ENCODE measurements at places on chromosomes 3 and 15.

DNA sequence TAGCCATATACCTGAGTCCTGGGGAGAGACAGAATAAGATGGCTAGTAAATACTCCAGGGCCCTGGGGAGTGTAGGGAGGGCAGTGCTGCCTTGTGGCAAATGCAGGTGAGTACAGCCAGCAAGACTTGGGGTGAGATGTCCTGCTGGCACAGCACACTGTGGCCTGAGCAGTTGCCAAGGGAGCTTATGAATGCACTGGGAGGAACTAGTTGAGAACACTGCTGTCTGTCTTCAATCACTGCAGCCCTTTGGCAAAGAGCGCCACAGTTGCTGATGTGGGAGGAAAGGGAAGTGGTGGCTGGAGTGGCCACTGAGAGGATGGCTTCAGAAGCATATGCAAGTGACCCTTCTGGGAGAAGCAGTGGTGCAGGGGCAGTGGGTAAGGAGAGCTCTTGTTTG is 264.6 kb downstream of the RORA start:
- no peak for DNase-seq

- DNase-seq: no peak
Measured at GRCh38 chr3:79424811-79425210, 343.0 kb downstream of the ROBO1 start.

GRCh38 chr3:31565288-31565687 is 32.6 kb downstream of the STT3B start:
- no peak for DNase-seq

GRCh38 chr15:68372291-68372811 is 59.6 kb downstream of the ITGA11 start:
- no peak for DNase-seq

DNA sequence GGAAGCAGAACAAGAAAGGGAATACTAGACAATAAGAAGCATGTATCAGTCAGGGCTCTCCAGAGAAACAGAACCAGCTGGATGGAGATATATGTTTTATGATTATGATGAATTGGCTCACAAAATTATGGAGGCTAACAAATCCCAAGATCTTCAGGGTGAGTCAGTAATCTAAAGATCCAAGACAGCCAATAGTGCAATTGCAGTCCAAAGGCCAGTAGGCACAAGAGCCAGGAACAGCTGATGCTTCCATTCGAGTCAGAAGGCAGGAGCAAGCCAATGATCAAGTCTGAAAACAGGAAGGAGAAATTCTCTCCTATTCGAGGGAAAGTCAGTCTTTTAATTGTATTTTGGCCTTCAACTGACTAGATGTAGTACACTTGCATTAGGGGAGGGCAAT is 164.9 kb upstream of the ST8SIA2 start:
- no peak for DNase-seq

- DNase-seq: no peak
Measured at GRCh38 chr15:80585544-80586018, 109.5 kb upstream of the ABHD17C start.

DNA sequence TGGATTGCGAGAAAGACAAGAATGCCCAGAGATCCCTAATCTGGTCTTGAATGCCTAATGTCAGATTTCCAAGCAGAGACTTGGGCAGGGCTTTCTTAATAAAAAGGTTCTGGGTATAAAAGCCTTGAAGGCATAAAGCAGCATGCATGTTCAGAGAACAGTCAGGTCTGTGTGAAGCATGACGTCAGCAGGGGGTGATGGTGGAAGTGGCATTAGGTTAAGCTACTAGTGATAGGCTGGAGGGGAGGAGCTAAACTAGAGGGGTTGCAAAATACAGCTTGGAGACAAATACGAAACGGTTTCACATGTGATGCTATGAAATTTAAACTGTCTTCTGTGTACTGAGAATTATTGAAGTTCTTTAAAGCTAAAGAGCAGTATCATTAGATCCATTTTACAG is 125.6 kb downstream of the VPS8 start:
- no peak for DNase-seq

GRCh38 chr3:190886945-190887344 is 24.5 kb upstream of the GMNC start:
- DNase-seq: no peak

DNA sequence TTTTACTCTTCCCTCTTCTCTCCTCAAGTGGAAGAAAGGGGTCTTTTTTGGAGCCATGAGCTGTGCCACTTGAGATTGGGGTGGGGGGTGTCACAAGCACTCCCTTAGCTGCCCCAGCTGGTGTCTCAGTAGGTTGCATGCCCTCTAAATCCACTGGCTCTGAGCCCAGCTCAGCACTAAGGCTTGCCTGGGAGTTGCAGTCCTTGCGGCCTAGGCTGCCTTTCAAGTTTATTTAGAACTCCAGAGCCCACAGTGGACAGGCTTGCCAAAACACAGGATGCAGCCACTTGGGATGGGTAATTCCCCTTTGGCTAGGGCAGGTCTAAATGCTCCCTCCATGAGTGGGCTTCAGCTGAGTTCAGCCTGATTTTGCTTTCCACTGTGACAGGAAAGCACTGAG is 24.7 kb downstream of the C3orf20 start:
- no peak for DNase-seq

GRCh38 chr15:71060983-71061382 is 54.3 kb upstream of the THSD4 start:
- no peak for DNase-seq

DNA sequence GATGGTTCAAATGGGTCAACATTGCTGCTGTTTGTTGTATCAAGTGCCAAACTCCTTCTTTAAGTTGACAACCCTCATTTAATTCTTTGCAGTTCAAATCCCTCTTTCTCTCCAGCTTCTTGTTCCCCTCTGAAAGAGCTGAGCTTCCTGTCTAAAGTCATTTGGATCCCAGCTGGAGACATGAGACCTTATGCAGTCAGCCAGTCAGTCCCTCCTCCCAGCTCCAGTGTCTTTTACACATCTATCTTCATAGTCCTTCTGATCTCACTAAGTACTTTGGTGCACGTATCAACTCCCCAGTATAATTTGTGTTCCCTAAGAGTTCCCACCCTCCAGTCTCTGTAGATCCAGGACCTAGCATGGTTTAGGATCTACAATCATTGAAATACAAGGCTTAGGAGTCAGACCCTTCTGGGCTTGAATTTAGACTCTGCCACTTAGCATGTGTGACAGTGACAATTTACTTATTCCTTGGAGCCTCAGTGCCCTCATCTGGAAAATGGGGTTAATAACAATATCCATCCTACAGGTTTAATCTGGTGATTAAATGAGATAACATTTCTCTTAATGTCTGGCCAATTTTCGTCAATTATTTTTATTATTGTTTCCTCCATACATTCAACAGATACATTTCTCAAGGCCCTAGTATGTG is 102.8 kb upstream of the SEMA6D start:
- no peak for DNase-seq

DNA sequence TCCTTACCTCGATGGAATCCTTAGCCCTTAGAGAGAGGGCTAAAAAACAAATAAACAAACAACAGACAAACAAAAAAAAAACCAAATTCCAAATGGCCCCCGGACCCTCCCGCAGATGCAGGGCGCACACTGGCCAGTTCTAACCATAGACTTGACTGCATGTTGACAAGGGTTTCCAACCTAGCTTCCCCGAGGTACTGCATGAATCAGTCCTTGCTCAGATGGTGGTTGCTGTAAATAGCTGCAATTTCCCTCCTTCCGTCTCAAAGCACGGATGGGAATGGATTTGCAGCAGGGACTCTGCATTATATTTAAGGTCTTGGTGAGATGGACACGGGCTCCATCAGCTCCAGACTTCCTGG is 162.8 kb downstream of the CD47 start:
- peak; percentile 17 for DNase-seq

- DNase-seq: no peak
Measured at GRCh38 chr15:80596521-80596976, 98.6 kb upstream of the ABHD17C start.

DNA sequence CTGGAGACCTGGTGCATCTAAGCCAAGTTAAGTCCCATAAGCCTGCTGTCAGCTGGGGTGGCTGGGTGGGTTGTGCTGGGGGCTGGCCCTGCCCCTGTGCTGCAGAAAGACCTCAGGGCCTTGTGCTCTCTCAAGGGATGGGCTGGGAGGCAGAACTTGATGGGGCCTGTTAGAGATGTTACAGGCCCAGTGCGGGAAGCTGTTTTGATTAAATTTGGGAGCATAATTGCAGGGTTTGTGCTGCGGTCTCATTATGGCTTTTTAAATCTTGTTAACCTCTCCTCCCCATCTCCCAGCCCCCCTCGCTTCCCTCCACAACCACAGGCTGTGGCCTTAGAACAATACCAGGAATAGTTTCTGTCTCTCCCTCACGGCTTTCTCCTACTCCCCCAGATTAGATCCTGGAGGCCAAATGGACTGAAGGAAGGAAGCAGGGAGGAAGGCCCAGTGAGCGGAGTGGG is 87.6 kb upstream of the TLE3 start:
- DNase-seq: no peak

- no peak for DNase-seq
Measured at GRCh38 chr3:23438657-23439056, 235.5 kb downstream of the UBE2E2 start.

DNA sequence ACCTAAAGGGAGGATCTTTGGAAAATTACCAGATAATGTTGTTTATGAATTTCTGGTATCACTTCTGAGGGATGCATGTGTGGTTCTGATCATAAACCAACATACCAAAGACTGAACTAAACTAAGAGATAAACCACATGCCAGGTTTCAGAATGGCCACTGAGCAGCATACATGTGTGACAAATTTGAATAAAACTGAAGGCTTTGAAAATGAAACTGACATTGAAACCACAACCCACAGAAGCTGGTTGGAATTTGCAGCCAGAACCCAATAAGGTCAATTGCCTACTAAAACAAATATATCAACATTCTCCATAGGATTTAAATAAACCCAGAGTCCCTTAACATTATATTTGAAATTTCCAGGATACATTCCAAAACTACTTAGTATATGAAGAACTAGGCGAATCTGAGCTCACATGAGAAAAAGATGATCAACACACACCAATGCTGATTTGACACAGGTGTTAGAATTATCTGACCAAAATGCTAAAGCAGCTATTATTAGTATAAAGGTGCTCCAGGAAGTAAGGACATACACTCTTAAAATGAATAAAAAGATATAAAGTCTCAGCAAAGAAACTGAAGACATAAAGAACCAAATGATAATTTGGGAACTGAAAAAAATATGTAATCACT is 125.0 kb downstream of the ZNF280D start:
- DNase-seq: no peak

- no peak for DNase-seq
Measured at GRCh38 chr3:184814214-184814613, 2.2 kb downstream of the VPS8 start.

DNA sequence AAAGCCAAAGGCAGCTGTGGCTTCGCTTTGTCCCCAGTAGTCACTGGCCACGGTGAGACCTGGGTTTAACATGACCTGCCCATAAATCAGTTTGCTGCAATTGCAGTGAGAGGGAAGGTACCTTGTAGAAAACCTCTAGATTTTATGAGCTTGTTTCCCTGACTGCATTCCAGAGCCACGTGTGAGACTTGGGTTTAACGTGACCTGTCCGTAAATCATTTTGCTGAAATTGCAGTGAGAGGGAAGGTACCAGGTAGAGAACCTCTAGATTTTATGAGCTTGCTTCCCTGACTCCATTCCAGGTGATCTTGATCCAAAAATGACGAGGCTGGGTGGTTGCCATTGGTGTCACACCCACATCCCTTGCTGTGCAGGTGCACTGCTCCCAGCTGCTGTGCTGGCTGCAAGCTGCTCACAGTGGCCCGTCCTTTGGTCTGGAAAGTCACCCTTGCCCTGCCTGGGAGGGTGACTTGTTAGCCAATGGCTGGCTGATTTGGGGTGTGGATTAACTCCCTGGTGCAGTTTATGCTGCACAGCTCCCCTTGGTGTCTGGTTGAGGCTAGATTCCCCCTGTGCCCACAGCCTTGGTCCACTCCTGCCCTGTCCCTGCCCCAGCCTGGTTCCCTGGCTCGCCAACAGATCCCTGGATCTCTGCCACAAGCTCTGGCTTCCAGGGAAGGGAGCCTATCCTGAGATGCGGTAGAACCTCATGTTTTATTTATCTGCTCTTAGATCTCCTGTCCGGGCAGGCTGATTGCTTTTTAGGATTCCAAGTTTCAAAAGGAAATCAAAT is 192.7 kb upstream of the CTDSPL start:
- DNase-seq: no peak

DNA sequence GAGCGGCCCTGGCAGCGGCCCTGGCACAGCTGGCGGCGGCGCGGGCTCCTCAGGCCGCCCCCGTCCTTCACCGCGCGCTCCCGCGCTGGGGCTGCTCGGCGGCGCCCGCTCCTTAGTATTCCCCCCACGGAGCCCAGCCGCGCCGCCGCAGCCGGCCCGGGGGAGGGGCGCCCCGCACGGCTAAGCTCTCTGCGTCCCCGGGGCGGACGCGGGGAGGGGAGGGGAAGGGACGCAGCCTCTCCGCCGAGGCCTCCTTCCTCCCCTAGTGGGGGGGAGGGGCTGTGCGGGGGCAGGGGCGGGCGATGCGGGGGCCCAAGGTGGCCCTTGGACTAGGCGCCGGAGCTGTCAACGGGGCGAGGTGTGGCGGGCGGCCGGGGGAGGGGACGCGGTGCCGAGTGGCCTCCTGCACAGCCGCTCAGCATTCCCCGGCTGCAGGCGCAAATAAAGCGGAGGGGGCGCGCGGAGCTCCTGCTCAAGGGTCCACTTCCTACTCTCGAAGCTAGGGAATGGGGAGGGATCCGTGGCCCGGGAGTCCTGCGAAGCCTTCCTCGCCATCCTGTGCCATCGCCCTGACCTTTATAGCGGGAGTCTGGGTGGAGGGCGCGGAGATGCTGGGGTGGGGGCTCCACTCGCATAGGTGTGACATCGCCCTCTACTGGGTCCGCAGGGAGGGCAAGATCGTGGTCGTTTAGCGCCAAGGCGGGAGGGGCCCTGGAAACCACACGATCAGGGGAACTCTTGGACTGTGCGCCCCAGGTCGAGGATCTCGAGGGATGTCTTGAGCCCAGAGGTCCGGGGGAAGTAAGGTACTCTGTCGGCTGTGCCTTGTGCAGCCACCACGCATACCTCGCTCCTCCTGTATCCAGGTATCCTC is 22.2 kb downstream of the EPHB3 start:
- DNase-seq: no peak

GRCh38 chr3:10777627-10778026 is 38.4 kb upstream of the SLC6A11 start:
- DNase-seq: no peak

- no peak for DNase-seq
Measured at GRCh38 chr3:40290396-40290795, 19.1 kb upstream of the EIF1B start.

- no peak for DNase-seq
Measured at GRCh38 chr3:11539218-11539617, 104.5 kb downstream of the VGLL4 start.

- no peak for DNase-seq
Measured at GRCh38 chr3:131901686-131902085, 133.1 kb downstream of the CPNE4 start.

GRCh38 chr3:126911162-126912026 is 71.5 kb upstream of the PLXNA1 start:
- DNase-seq: peak; percentile 63

- DNase-seq: no peak
Measured at GRCh38 chr3:71718072-71718471, 7.1 kb downstream of the EIF4E3 start.

GRCh38 chr3:177185035-177185574 is 12.2 kb downstream of the TBL1XR1 start:
- no peak for DNase-seq

- no peak for DNase-seq
Measured at GRCh38 chr3:134624537-134625287, 26.1 kb downstream of the KY start.

- DNase-seq: no peak
Measured at GRCh38 chr15:32786906-32787305, 69.1 kb downstream of the GREM1 start.

All from AG09309 (cell line).